Activated CD8-positive, alpha-beta memory T cell treated with anti-CD3 and anti-CD28 coated beads, Interleukin-2, amount 10 ng/mL, durations not matched to agents 7 days and 5 days (primary cell): ENCODE measurements at places on chromosomes 11 and 22.

DNA sequence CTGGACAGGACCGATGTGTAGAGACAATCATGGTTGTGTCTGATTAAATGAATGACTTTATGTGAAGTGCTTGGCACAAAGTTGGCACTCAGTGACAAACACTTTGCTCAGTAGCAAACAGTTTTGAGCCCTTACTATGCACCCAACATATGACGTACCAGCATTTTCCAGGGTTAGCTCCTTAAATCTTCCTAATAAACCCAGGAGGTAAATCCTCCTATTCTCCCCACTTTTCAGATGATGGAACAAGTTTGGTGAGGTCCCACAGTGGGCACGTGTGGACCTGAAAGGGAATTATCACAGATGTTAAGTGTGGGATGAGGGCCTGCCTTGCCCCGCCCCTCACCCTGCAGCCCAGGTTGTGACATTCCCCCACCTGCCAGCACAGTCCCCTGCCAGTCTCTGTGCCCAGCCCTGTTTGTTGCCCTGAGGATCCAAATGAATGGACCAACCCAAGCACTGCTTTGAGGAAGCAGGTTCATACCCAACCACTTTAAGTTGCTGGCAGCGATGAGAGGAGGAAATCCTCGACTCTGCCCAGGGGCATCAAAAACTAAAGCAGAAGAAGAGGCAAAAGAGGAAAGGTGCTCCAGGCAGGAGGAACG, 6.6 kb upstream of the CARD10 start:
- no peak for DNase-seq

DNA sequence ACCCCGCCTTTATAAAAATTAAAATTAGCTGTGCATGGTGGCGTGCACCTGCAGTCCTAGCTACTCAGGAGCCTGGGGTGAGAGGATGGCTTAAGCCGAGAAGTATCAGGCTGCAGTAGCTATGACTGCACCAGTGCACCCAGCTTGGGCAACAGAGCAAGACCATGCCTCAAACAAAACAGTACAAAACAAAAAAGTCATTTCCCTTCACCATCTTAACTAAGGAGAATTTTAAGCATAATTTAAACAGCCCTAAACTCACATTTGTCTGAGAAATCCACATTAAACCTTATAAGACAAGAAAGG, 23.3 kb upstream of the TFIP11 start:
- DNase-seq: no peak

DNA sequence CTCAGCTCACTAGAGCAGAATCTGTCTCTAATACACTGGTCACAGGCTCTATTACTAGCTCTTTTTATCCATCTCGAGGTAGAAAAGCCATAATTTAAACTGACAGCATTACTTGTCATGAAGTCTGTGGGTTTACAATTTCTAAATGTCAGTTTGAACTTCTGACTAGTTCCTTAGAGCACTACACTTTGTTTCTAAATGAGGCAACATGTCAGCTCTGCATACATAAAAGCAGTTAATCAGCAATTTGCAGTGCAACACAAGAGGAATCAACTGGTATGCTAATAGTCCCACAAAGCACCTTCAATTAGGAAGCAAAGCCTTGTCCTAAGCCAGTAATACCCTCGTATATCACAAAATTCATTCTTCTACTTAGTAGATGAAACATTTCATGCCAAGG, 321.3 kb downstream of the TTC28 start:
- no peak for DNase-seq

- DNase-seq: peak; percentile 61
Observed at GRCh38 chr11:124740277-124740882, 638 bp downstream of the NRGN start.

GRCh38 chr22:20237480-20238440, 30.4 kb downstream of the RTN4R start:
- DNase-seq: peak; percentile 77

- DNase-seq: no peak
Observed at GRCh38 chr22:45568213-45568612, 65.5 kb downstream of the FBLN1 start.

GRCh38 chr11:67391304-67392182, at the start of gene RAD9A:
Gene RAD9A, plus strand, starts transcription at chr11:67391986. Its CDS starts 59 bp downstream, at chr11:67392045.
- peak; percentile 97 for DNase-seq

DNA sequence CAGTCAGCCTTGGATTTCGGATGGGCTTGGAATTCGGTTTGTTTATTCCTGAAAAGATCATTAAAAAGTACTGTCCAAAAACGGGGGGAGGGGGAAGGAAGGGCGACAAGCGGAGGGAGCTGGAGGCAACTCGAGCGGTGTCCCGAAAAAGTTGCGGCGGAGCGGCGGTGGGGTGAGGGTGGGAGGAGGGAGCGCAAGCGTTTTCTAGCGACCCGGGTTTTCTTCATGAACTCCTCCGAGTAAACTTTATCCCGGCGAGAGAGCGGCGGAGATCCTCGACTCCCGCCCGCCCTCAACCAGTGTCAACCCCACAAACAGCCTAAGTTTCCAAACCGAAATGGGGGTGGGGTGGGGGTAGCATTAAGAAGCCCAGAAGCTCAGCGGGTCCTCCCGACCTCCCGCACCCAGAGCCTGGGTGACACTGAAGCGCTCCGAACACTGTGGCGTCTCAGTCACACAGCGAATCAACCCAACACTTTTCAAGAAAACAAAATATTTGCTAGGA, 133.0 kb upstream of the C11orf58 start:
- DNase-seq: no peak

- no peak for DNase-seq
Observed at GRCh38 chr11:102119997-102120396, 9.8 kb downstream of the YAP1 start.

DNA sequence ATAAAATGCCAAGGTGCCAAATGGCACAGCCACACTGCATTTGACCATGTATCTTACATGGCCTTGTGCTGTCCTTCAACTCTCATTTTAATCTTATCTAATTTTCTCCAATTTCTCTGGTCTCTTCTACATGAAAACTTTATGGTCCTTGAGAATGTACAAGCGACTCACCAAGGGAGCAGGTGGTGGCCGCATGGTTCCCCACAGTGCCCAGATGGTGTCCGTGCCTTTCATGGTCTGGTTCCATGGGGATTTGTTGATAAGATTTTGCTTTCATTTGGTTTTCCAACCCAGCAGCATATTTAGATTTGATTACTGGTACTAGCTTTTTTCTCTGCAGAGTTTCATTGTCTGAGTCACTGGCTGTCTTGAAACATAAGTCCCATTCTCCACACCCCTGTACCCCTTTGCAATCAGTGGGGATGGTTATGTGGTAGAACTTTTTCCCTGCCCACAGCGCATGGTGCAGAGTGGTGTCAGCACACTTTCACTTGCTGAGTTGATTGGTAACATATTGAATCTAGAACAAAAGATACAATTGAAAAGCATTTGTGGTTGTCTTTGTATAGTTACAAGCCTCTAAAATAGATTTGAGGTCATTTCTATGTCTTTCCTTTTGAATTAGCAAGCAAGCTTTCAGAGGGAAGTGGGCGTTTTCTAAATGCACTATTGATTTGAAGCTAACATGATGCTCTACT, 24.1 kb downstream of the ZNRF3 start:
- DNase-seq: peak; percentile 54

- no peak for DNase-seq
Observed at GRCh38 chr11:75145972-75146519, 4.9 kb upstream of the SLCO2B1 start.

- no peak for DNase-seq
Observed at GRCh38 chr22:29340566-29340965, 25.1 kb upstream of the RASL10A start.

GRCh38 chr11:44870181-44870580, 80.5 kb downstream of the TP53I11 start:
- no peak for DNase-seq

GRCh38 chr11:93529707-93530467, 13.3 kb downstream of the SMCO4 start:
- DNase-seq: peak; percentile 61

DNA sequence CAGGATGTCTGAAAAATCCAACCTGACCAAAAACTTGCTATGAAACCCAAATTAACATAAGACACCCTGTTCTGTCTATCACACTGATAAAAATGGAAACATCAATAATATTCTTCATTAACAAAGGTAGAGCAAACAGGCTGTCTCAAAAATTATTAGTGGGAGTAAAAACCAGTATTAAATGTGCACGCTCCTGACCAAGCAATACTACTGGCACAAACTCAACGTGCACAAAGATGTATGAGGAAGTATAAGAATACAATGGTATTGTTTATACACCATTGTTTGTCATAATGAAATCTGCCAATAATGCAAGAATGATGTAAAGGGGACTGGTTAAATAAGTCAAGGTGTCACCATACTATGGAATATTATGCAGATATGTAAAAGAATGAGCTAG, 288.5 kb downstream of the MN1 start:
- DNase-seq: no peak

GRCh38 chr11:134126217-134126822, 57.4 kb downstream of the JAM3 start:
- no peak for DNase-seq

DNA sequence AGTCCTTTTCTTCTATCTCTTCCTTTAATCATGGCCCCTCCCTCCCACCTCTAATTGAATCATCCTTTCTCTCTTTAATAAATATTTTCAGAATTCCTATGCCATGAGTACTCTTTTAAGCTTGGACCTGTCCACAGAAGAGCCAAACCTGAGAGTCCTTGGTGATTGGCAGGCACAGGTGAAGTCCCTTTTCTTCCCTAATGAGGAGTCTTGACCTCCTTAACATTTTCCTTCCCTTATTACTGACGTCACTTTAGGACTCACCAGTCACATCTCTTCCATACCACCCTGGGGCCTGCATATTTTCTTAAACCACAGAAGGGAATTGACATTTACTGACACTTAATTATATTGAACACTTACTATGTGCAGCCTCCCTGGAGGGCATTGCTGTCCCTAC, 41.0 kb upstream of the RASSF10 start:
- no peak for DNase-seq

DNA sequence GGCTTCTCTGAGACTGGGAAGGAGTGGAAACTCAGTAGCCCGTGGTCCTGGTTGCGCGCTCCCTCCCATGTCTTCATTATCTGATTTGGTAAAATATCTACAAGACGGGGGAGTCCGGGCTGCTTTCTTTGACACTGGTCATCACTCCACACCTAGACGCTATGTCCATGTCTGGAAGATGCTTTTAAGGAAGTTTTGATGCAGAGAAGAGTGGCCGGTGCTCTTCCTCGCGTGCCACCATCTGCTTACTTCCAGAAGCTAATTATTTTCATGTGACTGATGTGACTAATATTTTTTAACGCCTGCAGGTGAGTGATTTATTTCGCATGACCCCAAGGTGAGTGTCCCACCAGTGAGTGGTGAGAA, 339 bp upstream of the TRIM21 start:
- no peak for DNase-seq

GRCh38 chr22:35191412-35191811, 65.9 kb upstream of the HMGXB4 start:
- DNase-seq: no peak

- DNase-seq: no peak
Observed at GRCh38 chr11:46519351-46519750, 74.5 kb downstream of the AMBRA1 start.

DNA sequence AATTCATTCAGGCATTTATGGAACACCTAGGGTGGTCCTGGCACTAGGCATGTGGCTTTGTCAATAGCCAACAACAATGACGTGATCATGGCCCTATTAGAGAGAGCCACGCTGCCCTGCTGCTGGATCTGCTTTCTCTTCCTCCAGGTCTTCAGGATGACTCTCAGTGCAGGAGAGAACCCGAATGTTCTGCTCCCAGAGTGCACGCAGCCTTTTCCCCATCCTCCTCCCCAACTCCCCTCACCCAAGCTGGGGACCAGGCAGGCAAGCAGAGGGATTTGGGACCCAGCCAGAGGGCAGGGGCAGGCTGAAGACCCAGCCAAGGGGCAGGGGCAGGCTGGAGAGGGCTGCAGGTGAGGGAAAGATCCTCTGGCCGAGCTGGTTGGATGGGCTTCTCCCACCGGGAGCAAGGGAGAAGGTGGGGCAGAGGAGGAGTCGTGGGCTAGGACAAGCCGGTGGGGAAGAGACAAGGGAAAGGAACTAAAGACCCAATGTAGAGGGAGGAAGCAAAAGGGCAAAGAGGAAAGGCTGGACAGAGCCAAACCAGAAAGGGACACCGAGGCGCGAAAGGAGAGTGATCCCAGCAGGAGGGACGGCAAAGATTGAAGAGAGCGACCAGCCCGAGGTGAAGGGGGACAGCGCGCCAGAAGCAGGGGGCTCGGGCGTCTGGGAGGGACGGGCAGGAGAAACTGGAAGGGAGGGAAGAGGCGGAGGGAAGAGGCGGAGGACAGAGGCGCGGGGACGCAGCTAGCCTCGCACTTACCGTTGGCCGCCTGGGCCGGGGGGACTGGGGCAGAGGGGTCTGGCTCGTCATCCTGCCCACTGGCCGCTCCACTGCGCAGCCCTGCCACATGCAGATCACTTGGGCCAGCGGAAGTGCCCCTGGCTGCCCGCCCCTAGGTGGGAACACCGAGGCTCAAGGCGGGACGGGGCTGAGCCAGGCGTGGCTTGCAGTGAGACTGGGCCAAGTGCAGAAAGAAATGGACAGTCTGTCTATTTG, at the start of gene KCTD14:
Gene KCTD14, minus strand, starts transcription at position 880 of the 1,000 bp plus-strand sequence. Its CDS starts 27 bp downstream, at position 853.
- DNase-seq: no peak

- no peak for DNase-seq
Observed at GRCh38 chr11:116271479-116271878, 501.3 kb downstream of the BUD13 start.

- DNase-seq: peak; percentile 63
Observed at GRCh38 chr11:69293819-69294505, at the start of gene MYEOV. Gene MYEOV, plus strand, starts transcription at chr11:69294155. Its CDS starts 1,200 bp downstream, at chr11:69295355.

DNA sequence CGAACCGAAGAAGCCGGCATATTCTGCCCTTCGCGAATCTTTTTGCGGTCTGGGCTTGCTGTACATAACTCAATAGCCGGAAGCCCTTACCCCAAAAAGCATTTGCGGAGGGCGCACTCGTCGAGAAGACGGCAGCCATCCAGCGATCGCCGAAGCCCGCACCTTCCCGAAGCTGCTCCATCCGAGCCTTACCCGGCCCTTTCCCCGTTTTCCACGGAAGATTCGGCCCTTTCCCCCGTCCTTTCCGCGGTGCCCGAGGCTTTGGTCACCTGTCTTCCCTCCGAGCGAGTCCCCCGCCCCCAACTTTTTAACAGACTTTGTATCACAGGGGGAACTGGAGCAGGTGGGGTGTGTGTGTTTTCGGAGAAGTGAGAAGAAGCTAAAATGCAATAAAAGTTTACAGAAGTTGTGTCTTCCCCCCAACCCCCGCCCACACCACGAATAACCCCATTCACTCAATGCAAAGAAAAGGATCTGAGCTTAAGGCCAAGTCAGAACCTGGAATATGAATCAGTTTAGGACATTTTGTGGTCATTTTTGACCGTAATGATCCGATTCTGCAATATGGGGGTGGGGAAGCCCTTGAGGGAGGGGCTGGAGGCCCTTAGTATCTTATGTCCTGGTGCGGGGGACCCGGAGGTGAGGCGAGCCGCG, 99.0 kb upstream of the HSD17B12 start:
- no peak for DNase-seq

DNA sequence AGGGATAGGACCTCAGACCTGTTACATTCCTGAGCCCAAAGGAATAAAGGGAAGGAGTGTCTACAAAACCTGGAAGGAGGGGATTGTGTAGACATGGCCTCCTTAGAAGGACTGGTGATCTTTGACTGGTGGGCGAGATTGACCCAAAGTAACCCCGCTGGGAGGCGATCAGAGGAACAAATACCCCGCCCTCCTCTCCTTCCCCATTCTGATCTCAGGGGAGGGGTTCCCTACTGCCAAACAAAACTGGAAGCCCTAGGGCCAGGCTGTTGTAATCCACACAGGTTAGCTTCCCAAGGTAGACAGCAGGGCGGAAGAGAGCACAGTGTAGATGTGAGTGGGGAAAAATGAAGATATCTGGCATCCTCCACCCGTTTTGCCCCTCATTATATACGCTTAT, 24.7 kb downstream of the NCF4 start:
- no peak for DNase-seq

GRCh38 chr11:130677486-130678153, 229.2 kb downstream of the ADAMTS15 start:
- no peak for DNase-seq
